Ovary (tissue), 10 donors: ENCODE measurements at places on chromosomes 1 and 21. TPM values are rescaled to one million over a fixed set of nuclear protein-coding genes. Genes with fewer than 3 reads are reported as not detected.

Gene ANKRD45
- total RNA-seq: 2.5 TPM

Gene CFHR2
- total RNA-seq: not detected

Gene POGZ
- 58.7 TPM for total RNA-seq

Gene EVA1C
- 27.1 TPM for total RNA-seq

Gene STYXL2
- total RNA-seq: 0.22 TPM

Gene KCNJ6
- total RNA-seq: not detected

Gene WDR64
- 0.41 TPM for total RNA-seq

Gene ADGRB2
- 0.48 TPM for total RNA-seq

Gene CNN3
- total RNA-seq: 213 TPM

Gene ECM1
- total RNA-seq: 6.8 TPM

Gene SPRR2A
- not detected for total RNA-seq

Gene CCDC17
- 30.2 TPM for total RNA-seq

Gene ATP1A4
- total RNA-seq: 0.22 TPM

Gene GSTM1
- total RNA-seq: not detected

GRCh38 chr21:27550287-27550686 lies 583.4 kb upstream of the ADAMTS5 start:
- no peak for DNase-seq

DNA sequence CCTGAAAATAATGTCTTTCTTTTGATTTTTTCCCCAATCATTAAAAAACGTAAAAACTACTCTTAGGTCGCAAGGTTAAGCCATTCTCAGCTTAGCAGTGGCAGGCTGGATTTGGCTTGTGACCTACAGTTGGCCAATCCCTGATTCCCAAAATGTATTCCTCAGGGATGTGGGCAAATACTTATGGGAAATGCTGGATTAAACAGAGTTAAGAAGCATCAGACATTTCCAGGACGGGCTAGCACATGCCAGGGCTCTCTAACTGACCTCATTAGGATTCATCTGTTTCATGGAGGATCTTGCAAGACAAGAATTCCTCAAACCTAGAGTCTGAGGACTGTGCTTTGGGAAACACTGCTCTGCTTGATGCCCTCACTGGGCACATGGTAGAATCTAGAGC lies 982 bp upstream of the IL24 start:
- no peak for DNase-seq

GRCh38 chr1:156884560-156885184 lies 8.8 kb upstream of the PEAR1 start:
- no peak for DNase-seq

- no peak for DNase-seq
Observed at GRCh38 chr1:117842408-117843170, 86.8 kb downstream of the GDAP2 start.

DNA sequence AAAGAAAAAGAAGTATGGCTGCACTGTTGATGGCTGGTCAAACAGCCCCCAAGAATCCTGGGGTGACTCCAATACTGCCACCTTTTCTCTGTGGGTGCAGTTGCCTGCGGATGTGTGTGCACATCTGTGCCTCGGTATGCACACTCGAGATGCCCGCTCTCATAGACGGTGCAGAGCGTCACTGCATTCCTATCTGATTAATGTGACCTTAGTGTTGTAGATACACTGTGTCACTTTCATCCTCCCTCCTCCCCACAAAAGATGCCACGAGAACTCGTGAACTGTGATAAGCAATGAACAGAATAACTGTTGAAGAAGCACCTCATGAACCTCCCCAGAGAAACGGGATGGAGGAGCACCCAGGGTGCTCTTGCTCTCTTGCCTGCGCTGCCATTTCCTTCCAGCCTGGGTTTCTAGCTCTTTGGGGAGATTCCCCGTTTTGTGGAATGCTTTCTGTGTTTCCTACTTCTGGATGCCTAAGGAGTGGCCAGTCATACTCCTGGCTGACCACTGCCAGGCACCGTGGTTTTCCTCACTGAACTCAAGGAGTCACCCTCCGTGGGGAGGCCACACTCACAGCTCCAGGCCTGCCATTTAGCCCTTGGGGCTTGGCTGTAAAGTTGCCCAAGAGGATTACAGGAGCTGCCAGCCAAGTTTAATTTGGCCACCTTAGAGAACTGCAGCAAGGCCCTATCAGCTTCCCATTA lies 32.0 kb downstream of the NTPCR start:
- DNase-seq: no peak

DNA sequence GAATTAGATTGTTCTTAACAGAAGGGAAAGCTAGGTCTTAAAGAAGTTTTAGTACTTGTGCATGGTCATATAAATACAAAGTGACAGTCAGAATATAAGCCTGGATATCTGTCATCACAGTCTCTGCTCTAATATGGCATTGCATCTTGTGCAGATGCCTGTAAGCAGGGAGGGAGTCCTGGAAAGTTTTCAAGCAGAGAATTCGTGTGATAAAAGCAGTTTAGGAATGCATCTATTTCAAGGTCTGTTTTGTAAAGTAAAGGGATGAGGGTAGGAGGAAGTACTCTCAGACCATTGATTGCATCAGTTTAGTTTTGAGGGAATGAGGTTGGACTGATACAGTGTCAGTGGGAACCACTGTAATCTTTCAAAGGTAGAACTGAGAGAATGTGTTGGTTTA lies 30.6 kb downstream of the IARS2 start:
- no peak for DNase-seq

- no peak for DNase-seq
Observed at GRCh38 chr1:65292861-65293593, 16.3 kb upstream of the DNAJC6 start.

DNA sequence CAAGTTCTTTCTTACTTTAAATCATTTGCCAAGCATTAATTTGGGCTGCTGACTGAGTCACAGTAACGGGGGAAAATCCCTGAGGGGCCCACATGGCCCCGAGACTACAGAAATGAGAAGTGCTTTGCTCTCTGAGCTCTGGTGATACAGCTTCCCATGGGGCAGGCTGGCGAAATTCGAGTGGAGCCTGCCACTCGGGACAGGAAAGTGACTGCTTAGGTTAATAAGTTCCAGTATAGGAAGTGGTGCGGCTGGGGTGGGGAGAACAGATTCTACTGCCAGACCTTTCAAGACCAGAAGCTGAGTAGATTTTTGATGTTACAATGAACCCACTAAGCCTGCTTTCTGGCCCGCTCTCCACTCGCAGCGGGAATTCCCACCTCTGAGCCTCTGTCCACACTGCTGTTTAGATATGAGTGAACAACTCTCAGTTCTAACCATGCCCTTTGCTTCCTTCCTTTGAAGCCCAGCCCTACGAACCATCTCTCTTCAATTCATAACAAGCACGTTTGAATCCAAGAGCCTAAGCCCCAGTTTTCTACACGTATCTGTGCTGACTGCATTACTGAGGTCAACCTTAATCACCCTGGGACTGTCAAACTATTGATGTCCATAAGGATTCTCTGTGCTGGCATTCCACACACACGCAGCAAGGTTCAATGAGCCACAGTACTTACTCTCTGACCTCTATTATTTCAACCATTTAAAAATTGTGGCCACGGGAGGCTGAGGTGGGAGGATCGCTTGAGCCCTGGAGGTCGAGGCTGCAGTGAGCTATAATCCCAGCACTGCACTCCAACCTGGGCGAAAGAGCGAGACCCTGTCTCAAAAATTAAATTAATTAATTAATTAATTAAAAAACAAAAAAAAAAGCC lies 9.6 kb downstream of the ZBTB17 start:
- no peak for DNase-seq

DNA sequence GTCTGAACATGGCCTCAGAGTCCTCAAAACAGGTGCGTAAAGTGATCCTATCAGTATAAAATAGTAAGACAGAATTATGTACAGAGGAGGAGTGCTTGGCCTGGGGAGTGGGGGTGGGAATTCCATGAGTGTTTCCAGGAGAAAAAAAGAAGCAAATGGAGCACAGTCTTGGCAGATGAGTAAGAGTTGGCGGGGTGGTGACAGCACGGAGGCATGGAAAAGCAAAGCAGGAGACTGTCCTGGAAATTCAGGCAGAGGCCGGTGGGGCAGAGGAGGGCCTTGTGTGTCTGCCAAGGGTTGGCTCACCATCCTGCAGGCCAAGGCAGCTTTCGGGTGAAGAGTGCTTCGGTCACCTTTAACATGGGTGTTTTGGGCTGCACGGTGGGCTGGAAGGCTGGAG lies 63.4 kb downstream of the OPTC start:
- peak; percentile 48 for DNase-seq
